ENCODE measurements at places on chromosomes 3 and 15.

GRCh38 chr15:71254491-71254890, 139.2 kb downstream of the THSD4 start:
- no peak for DNase-seq

DNA sequence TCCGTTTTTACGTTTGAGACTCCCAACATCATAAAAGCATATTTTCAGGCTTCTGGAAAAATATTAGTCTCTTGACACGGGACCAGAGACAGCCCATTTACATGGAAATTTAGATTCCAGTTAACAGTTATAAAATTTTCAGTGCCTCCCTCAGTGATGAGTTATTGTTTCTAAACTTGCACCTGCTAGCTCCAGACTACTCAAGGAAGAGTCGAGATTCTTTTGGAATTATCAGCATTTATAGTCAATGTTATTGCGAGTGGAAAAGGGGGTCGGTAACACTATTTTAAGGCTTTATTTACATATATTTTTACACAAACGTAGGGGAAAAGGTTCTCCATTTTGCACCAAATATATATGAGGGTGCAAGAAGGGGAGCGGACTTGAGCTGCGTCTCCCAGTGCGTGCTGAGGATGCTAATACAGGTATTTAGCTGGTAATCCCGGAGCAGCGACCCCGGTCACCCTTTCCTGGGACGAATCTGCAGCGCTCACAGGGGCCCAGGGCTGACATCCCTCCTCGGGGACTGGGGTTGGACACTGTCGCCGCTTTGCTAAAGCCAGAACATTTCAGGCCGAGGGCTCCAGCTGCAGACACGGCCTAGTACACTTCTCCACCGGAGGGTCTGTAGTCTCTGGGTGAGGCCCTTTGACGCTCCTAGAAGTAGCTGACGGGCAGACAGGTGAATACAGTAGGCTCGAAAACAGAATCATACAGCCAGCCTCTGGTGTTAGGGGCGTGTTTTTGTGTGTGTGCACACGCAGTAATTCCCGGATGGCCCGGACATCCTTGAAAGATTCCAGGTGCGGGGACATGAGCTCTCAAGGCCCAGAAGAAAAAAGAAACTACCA, 729 bp upstream of the ZBTB11 start:
- no peak for DNase-seq

- no peak for DNase-seq
These were observed 50.9 kb downstream of the C3orf20 start for GRCh38 chr3:14725564-14726440.

GRCh38 chr3:133040696-133041523, 2.7 kb downstream of the TMEM108 start:
- DNase-seq, result no peak

DNA sequence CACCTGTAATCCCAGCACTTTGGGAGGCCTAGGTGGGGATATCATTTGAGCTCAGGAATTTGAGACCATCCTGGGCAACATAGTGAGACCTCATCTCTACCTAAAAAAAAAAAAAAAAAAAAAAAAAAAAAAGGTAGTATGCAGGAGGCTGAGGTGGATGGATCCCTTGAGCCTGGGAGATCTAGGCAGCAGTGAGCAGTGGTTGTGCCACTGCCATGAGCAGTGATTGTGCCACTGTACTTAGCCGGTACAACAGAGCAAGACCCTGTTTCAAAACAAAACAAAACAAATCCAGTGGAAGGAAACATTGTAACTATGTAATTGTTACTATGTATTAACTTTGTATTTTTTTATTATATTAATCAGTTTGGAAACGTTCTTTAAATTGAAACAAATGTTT, 5.9 kb downstream of the FEM1B start:
- DNase-seq, result no peak

DNA sequence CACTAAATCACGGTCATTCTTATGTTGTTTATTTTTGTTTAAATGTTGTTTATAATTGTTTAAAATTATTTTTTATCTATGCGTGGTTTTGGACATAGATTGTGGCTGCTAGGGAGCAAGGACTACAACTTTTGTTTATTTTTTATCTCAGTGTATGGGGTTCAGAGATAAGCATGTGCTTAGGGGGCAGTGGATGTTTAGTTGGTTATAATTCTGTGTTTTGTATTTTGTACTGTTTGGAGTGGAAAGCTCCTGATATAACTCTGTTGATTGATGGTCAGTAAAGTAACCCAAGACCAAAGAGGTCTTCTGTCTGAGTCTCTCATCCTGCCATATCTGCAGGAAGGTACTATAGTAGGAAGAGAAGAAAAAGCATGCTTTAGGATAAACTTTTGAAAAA, 36.5 kb upstream of the NPHP3 start:
- no peak for DNase-seq

- DNase-seq, result no peak
These were observed 21.4 kb downstream of the CCDC191 start for GRCh38 chr3:114034787-114035545.

DNA sequence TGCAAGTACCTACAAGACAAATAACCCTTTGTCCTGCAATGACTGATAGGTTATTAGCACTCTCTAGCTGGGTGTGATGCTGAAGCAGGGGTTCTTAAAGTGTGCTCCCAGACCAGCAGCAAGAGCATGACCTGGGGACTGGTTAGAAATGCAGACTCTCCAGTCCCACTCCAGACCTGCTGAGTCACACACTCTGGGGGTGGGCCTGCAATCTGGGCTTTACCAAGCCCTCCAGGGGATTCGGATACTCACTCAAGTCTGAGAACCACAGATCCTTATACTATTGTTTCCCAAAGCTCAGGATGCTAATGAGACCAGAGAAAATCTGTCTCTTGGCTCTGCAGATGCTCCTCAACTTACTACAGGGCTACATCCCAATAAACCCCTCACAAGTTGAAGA, 142.1 kb upstream of the RAD18 start:
- no peak for DNase-seq

DNA sequence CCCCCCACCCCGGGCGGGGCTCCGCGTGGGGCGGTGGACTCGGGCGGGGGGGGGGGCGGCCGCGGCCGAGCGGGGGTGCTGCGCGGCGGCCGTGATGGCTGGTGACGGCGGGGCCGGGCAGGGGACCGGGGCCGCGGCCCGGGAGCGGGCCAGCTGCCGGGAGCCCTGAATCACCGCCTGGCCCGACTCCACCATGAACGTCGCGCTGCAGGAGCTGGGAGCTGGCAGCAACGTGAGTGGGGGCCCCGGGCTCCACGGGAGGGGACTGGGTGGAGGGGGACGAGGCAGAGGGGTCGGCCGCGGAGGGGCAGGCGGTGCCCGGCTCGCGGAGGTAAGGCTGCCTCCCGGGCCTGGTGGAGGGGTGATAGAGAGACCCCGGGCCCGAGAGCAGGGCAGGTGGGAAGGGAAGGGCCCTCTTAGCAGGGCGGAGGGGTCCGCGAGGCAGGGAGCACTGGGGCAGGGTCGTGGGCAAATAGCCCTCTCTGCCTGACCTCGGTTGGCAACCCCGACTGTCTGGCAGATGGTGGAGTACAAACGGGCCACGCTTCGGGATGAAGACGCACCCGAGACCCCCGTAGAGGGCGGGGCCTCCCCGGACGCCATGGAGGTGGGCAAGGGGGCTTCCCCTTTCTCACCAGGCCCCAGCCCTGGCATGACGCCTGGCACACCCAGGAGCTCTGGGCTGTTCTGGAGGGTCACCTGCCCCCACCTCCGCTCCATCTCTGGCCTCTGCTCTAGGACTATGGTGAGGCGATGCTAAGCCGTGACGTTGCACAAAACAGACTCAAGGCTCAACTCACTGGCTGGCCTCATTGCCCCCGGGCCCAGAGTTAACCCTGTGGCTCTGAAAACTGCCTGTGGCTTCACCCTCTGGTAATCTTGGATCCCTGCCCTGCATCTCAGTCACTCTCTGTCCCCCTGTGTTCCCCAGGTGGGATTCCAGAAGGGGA, at the start of gene ECE2:
TSS of gene ECE2 (plus strand) at position 62 of the 950 bp plus-strand sequence. CDS start at position 194, 132 bp downstream.
- no peak for DNase-seq

DNA sequence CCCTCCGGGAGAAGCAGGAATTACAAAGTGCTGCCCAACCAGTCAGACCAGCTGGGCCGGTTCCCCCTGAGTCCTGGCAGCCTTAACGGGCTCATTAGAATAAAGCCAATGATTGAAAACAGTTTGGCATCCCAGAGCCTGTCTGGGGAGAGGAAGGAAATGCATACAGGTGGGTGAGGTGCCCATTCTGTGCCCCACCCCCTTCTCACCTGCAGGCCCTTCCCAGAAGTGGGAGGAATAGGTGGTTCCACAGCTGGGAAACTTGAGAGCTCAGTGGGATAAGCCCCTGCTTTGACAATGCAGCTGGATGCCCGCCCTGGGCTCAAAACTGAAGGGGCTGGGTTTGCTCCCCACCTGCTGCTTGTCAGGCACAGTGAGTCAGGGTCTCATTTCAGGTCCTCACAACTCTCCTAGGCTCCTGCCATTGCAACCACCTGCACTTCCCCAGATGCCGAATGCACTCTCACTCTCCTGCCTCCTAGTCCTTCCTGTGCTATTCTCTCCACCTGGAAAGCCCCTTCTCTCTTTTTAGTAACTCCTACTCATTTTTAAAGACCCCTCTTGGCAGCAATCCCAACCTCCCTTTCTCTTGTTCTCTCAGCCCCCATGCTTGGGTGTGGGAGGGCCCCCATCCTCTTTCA, 5.5 kb upstream of the BUB1B start:
- DNase-seq, result no peak

- no peak for DNase-seq
These were observed 86.2 kb downstream of the TGFBR2 start for GRCh38 chr3:30692498-30693130.

GRCh38 chr3:182005219-182005618, 293.5 kb downstream of the SOX2 start:
- no peak for DNase-seq

DNA sequence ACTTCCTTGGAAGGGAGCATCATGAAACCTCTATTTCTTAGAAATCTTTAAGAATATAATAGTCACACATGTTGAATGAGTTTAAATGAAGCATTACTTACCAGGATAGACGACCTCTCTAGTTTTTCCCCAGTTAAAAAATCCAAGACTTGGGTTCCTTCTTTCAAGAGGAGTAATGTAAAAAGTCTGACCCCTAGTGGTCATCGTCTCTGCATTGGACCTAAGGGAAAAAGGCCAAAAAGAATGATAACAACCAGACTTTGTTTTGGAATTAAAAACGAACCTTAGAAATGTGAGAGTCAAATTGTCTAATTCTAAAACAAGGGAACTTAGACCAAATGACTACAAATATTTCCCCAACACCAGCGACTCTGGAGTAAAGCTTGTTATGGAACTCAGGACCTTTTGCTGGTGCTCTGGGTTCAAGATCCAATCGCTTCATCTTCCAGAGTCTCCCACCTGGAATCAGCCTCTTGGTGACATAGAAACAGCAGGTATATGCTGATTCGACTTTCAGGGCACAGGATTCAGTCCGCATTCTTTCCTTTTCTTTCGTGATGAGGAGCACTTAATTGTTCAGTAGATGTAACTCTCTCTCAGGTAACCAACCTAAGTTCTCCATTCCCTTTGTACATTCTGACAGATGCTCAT, 214.8 kb upstream of the TPRG1 start:
- DNase-seq, result no peak

GRCh38 chr3:15578289-15578867, 23.0 kb downstream of the HACL1 start:
- DNase-seq, result no peak

GRCh38 chr3:21665444-21666100, 85.4 kb downstream of the ZNF385D start:
- DNase-seq, result no peak

DNA sequence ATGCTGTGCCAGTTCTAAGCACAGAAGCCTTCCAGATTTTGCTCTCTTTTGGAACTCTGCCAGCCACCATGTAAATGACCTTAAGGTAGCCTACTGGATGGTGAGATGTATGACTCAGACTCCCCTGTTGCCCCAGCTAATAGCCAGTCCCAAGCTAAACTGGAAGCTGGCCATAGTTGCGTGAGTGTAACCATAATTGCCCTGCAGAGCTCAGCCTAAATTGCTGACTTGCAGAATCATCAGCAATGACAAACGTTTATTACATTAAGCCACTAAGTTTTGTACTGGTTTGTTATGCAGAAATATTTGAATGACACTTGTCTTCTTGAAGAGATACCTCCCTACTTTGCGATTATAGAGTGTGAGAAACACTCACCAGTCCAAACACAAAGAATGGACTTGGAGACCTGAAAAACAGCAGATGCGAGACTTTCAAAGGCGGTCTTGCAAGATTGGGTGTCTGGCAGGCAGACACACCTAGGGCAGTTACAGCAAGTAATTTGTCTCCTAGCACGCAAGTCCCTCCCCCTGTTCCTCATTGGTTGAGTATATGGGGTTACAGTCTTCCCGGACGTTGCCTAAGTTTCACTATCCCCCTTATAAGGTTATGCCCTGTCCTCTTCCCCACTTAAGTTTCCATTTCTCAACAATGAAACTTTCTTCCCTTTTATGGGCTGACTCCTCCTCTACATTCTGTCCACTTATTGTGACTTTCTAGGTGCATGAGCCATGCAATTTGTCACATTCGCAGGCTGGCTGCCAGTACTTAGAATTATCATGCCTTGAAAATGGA, 83.6 kb upstream of the XCR1 start:
- DNase-seq, result no peak

- no peak for DNase-seq
These were observed 21.9 kb upstream of the POLR2M start for GRCh38 chr15:57684491-57685151.

DNA sequence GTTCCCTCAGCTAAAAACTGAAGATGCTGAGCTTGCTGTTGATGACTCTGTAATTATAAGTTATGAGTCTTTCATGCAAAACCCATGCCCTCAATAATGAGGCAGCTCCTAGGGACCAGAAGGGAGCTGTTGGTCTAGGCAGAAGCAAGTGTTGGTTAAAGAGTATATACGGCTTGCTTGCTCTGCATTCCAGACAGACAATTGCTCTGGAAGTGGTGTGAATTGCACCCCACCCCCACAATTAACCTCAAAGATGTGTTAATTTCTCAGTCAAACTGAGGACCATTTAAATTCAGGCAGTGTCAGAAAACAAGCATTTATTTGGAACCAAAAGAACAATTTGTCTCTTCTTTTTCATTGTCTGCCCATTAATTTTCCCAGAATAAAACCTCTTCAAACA, 163.5 kb upstream of the EOMES start:
- no peak for DNase-seq

DNA sequence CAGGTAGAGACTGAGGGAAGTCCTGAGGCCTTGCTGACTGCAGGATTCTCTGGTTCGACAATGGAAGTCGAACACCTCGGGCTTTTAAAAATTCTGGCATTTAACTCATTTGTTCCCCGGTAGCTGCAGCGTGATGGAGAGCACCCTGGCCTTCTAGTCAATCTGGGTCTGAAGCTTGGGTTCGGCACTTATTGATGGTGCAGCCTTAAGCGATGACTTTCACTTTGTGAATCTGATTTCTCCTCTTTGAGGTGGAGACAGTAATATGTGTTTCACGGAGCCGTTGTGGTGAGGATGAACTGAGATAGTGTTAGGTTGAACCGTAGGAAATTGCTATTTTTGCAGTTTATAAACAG, 621 bp upstream of the PARP6 start:
- DNase-seq, result no peak

- DNase-seq, result no peak
These were observed 515.2 kb downstream of the NTRK3 start for GRCh38 chr15:87741350-87741749.
